ENCODE measurements at places on chromosomes 6 and 20.

- DNase-seq: no peak
These were observed 591.6 kb downstream of the UTRN start for GRCh38 chr6:144876689-144877088.

DNA sequence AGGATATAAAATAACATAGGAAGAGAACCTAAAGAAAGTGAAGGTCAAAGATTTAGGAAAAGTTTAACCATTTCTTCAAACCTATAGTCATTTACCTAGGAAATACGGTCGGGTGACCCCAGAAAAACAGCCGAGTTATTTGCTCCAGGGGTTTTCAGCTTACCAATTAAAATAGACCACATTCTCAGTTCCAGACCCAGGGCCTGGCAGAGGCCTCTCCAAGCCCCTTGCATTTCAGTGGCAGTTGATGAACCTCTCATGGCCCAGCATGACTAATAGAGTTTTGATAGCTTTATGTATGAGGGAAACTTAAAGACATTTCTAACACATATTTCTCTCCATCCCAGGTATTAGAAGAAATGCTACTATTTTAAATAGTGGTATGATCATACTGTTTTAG, 113.5 kb downstream of the OGFRL1 start:
- no peak for DNase-seq

GRCh38 chr6:43308990-43309477, 408 bp upstream of the CRIP3 start:
- DNase-seq: no peak

DNA sequence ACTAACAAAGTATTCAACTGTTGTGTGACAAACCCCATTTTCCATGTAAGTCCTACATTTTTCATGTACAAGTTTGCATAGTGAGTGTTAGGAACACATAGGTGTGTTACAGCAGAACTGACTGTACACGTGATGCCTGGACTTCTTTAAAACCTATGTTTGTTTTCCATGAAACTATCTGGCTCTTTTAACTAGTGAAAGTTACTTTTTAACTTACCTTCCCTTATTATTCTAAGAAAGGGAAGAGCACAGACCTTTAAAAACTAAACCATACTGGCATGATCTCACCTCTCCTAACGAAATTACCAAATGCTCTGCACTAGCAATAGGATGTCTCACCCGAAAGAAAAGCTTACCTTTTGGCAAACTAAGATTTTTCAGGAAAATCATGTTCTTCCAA, 87.8 kb downstream of the CENPW start:
- no peak for DNase-seq

DNA sequence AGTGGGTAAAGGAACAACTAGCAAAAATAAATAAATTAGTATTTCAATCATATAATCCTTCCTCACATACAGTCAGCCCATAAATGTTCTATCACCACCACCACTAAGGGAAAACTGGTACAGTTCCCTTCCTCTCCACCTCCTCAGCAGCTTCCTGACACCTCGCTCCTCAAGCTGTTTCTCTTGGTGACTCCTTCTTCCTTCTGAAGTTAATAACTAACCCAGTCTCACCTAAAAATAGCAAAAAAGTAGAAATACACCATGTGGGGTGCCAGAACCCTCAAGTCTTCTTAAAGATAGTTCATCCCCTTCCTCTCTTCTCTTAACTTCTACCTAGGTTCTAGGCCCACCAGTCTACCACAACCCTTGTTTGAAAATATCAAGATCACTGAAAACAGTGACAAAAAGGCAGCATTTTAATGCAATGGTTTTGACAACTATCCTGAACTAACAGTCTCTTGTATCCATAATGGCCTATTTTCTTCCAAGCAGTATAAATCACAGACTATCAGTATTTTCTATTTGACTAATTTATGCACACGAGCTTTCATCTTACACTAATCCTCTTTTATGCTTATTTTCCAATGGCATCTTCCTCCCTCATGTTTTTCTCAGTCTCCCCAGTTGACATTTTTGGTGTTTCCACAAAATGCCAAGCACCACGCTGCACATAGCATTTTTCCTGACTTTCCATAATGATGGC, 85.5 kb downstream of the KHDC1L start:
- DNase-seq: no peak

DNA sequence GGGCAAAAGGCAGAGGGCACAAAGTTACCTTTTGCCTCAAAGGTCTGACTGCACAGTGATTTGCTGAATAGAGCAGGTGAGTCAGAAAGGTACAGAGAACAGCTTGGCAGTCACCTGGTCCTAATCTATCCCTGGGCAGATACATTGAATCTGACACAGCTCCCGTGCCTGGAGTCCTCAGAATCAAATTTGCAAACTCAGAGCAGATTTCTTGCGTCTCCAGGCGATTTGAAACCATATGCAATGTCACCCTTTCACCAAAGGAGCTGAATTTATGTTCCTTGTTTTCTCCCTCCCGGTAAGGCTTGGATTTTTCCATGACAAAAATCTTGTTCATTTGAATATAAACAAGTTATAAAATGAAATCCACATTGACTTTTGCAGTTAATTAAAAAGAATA, 81.6 kb upstream of the SNAP25 start:
- no peak for DNase-seq

DNA sequence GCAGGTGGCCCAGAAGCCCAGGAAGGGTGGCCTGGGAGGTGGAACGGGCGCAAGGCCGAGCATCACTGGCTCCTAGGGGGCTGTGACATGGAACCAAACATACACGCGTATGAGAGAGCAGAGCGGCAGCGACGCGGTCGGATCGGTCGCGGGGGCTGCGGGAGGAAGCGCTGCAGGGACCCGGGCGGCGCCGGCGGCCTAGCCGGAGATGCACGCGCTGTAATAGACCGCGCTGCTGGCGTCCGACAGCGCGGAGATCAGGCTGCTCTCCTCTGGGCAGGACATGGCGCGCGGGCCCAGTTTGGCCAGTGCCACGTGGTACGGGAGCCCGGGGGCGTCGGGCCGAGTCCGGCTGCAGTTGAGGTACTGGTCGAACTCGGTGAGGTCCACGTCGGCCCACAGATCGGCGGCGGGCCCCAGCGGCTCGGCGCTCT, 1.5 kb downstream of the SOX18 start:
- DNase-seq: no peak

- no peak for DNase-seq
These were observed 313.6 kb upstream of the SULF2 start for GRCh38 chr20:48098866-48099265.

GRCh38 chr20:61770113-61770585, 295.5 kb downstream of the TAF4 start:
- DNase-seq: no peak

GRCh38 chr6:45969883-45970282, 45.8 kb downstream of the CLIC5 start:
- DNase-seq: no peak

- DNase-seq: no peak
These were observed 169.3 kb upstream of the JARID2 start for GRCh38 chr6:15076565-15076964.

- no peak for DNase-seq
These were observed 14.1 kb downstream of the NFATC2 start for GRCh38 chr20:51528263-51529027.

GRCh38 chr6:87728706-87729105, 26.7 kb upstream of the AKIRIN2 start:
- DNase-seq: no peak

DNA sequence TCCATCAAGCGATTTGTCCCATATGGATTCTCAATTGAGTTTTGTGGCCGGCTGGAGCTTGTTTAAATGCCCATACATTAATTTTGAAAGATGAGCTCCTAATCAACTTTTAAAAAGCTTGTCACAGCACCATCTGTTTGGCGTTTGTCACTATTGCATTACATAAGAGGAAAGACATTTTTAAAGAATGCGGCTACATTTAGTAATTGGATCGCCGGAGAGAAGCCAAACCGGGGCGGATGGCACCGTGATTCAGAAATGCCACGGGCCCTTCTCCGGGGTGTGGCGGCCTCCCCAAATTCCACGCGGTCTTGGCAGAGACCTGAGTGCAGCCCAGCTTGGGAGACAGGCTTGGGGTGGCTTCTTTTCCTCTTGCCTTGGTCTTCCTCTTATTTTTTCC, 67.7 kb upstream of the ZNFX1 start:
- DNase-seq: no peak

DNA sequence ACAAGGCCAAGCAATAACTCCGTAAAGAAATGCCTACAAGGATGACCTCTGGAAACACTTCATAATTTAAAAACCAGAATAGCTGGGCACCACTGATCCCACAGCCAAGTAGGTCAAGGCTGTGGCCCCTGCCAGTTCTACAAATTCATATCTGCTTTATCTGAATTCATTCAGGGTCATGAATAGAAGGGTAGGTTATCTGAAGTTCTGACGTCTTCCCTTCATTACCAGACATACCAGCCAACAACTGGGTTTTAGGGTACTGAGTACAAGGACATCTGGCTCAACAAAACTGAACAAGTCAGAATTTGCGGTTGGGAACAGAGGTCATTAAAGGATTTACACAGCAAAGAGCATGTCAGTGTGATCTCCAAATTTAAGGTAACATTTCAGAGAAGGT, 26.0 kb downstream of the MAP3K5 start:
- no peak for DNase-seq

GRCh38 chr6:5184878-5185277, 75.9 kb downstream of the LYRM4 start:
- DNase-seq: no peak

- no peak for DNase-seq
These were observed 340.4 kb downstream of the TPBG start for GRCh38 chr6:82704045-82704444.

DNA sequence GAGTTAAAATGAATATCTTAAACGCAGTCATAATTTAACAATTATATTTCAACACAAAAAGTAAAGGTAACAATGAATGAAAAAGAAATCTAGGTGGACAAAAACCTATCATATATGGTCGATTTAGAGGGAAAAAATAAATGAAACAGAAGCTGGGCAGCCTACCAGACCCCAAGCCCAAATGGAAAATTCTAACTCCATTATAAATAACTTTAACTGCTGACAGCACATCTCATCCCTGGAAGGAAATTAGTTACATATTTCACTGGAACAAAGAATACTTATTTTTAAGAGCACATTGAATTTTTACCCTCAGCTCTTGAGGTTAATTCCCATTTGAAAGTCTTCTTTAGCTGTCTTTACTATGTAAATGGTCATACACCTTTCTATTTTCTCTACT, 39.1 kb downstream of the COL12A1 start:
- no peak for DNase-seq

DNA sequence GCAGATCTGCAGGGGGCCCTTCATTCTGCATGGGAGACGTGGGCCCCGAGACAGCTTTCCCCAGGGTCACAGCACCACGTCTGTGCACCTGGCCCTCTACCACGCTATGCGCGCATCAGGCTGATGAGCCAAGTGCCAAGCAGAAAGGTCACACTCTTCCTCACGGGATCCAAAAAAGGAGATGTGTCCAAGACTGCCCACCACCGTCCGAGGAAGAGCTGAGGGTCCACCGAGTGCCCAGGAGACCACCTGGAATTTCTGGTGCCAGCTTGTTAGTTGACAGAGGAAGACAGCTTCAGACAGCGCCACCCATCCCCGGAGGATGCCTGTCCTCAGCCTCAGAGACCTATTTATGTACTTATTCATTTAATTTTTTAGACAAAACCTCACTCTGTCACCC, 77.6 kb upstream of the QKI start:
- DNase-seq: no peak

GRCh38 chr6:25689966-25690365, 38.0 kb downstream of the SCGN start:
- no peak for DNase-seq

DNA sequence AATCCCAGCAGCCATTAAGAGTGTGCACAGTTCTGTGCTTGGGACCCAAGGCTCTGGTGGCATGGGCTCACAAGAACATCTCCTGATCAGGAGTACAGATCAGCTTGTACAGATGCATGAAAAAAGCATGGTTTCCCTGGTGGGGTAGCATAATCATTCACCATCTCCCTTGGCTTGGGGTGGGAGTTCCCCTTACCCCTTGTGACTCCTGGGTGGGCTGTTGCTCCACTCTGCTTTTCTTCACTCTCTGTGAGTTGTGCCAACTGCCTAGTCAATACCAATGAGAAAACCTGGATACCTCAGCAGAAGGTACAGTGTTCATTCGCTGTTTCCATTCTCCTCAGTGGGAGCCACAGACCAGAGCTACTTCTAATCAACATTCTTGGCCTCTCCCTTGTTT, 13.6 kb upstream of the HLA-DQB1 start:
- no peak for DNase-seq

GRCh38 chr6:17429383-17430061, 36.1 kb downstream of the CAP2 start:
- no peak for DNase-seq

GRCh38 chr6:3381233-3381921, 75.5 kb downstream of the SLC22A23 start:
- no peak for DNase-seq

DNA sequence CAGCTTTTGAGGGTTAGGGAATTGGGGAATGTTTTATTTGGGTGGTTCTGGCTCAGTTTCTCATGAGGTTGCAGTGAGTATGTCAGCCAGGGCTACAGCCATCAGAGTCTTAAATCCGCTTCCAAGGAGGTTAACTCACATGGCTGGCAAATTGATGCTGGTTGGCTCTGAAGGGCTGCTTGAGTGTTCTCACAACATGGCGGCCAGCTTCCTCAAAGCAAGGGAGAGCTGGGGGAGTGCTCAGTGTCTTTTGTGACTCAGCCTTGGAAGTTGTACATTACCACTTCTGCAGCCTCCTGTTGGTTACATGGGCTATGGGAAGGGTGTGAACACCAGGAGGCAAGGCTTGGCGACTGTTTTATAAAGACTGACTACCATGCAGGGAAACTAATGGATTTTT, 17.8 kb upstream of the PPP1R3G start:
- DNase-seq: no peak

GRCh38 chr6:24906314-24906713, 29.4 kb downstream of the RIPOR2 start:
- no peak for DNase-seq

- no peak for DNase-seq
These were observed 61.0 kb downstream of the VGLL2 start for GRCh38 chr6:117326396-117326795.

DNA sequence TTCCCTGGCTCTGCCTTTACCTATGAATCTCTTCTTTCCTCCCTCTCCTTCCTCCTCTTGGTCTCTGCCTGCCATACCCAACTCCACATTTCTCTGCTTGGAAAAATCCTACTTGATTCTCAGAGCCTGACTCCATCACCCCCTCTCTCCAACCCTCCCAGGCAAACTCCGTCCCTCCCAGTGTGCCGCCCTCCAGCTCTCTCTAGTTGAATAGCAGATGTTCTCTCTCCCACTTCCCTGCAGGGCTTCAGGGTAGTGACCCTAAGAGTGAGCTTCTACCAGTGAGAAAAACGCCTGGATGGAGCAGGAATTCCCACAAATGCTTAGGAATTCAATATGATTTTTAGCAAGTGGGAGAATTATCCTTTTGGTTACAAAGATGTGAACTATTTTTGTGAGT, 141.6 kb downstream of the MTHFD1L start:
- no peak for DNase-seq

All from activated T-helper 1 cell treated with Interleukin-2 at 50 U/mL for 16 hours (primary cell).